Head of caudate nucleus (tissue), 42 donors: ENCODE measurements at places on chromosomes 16 and 17.

DNA sequence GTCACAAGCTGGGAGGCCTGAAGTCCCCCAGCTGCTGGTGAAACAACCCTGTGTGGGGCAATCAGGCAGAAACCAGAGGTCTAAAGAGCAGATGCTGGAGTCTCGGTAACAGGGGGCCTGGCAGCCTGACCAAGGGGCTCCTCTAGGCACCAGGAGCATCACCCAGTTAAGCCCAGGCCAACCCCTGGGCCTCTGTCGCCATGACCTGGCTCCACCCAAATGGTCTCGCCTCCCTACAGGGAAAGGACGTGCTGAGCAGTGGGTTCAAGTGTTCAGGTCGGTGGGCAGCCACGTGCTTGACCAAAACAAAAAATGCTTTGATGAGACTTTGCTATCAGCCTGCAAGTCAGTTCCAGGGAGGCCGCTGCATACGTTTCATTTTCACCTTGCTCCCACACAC lies 240.3 kb downstream of the ZNF423 start:
- no peak for DNase-seq

DNA sequence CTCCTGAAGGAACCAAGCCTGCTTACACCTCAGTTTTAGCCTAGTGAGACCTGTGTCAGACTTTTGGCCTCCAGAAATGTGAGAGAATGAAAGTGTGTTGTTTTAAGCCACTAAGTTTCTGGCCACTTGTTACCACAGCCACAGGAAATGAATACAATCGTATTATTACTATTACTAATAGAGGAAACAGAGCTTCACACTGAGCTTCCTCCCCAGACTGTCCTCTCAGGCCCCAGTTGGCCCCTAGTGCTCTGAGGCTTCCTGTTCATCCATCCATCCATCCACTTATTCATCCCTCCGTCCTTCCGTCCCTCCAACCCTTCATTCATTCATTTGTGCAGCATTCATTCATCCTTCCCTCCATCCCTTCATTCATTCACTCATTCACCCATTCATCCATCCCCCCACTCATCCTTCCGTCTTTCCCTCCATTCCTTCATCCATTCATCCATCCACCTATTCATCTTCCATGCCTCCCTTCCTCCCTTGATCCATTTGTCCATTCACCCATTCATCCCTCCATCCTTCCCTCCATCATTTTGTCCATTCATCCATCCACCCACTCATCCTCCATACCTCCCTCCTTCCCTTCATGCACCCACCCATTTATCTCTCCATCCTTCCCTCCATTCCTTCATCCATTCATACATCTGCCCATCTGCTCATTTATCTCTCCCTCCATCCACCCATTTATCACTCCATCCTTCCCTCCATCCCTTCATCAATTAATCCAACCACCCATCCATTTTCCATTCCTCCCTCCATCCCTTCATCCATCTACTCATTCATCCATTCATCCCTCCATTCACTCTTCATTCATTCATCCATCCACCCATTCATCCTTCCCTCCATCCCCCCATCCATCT lies 95.0 kb downstream of the FOXL1 start:
- DNase-seq = no peak

GRCh38 chr17:75814900-75815373 lies 29.3 kb downstream of the UNC13D start:
- no peak for DNase-seq

- DNase-seq = no peak
Observed at GRCh38 chr17:72361892-72362291, 241.1 kb downstream of the SOX9 start.

- no peak for DNase-seq
Observed at GRCh38 chr17:1120596-1121441, 59.0 kb downstream of the ABR start.

DNA sequence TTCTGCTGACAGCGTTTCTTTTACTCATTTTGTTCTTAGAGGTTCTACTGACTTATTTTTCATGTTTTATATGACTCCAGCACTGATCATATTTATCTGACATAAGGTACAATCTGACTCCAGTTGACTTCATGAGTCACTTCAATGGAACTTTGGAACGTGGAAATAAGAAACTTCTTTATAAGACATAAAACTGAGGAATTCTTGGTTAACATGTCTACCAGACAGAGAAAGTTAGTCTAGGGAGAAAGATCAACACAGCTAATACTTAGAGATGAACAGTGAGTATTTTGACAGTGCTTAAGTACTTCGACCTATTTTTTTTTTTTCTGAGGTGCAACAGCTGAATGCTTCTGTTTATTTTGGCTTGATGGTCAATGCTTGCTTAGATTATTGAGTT lies 679.5 kb downstream of the KCNJ2 start:
- no peak for DNase-seq

GRCh38 chr17:61600621-61601020 lies 9.6 kb upstream of the NACA2 start:
- DNase-seq = no peak

GRCh38 chr16:85235991-85236817 lies 123.9 kb upstream of the CIBAR2 start:
- DNase-seq = no peak

DNA sequence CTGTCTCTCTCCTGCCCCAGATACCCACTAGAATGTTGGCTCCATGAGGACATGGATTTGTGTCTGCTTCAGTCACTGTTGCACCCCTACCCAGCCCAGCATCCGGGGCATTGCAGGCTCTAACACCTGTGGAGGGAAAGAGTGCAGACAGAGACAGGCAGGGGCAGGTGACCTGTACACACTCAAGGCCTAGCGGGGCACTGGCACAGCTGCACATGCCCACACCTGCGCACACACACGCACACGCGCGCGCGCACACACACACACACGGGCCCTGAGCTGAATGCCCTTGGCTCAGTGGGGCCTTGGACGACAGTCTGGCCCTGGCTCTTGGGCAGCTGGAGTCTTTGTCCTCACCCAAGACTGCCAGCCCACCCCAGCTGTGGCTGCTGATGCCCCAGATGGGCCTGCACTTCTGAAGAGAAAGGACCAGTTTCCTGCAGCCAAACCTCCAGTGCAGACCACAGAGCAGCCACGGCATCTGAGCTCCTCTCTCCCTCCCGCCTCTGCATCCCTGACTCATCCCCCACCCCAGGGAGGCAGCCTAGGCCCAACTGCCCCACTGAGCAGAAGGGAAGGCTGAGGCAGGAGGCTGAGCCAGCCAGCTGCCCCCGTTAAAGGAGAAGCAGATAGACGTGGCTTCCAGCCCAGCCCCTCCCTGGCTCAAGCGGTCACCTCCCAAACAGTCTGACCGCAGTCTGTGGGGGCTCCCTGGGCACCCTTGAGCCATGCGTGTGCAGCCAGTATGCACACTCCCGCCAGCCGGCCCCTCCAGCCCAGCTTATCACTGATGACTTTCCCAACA lies 12.3 kb upstream of the RAI1 start:
- DNase-seq = no peak

DNA sequence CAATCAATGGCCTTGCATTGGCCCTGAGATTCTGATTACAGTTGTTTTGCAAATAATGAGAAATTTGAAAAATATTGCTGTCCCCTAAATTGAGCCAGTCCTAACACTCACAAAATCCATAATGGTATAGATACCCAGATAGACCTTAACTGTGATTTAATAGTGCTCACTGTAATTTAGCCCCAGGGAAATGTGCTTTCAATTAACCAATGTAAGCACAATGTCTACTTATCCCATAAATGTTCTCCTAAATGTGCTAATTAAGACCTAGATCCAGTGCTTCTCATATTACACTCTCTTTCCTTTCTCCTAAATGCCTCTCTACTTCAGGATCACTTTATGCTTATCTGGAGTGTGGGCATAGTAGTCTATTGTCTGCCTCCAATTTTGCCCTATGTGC lies 417.8 kb upstream of the CCL2 start:
- no peak for DNase-seq

DNA sequence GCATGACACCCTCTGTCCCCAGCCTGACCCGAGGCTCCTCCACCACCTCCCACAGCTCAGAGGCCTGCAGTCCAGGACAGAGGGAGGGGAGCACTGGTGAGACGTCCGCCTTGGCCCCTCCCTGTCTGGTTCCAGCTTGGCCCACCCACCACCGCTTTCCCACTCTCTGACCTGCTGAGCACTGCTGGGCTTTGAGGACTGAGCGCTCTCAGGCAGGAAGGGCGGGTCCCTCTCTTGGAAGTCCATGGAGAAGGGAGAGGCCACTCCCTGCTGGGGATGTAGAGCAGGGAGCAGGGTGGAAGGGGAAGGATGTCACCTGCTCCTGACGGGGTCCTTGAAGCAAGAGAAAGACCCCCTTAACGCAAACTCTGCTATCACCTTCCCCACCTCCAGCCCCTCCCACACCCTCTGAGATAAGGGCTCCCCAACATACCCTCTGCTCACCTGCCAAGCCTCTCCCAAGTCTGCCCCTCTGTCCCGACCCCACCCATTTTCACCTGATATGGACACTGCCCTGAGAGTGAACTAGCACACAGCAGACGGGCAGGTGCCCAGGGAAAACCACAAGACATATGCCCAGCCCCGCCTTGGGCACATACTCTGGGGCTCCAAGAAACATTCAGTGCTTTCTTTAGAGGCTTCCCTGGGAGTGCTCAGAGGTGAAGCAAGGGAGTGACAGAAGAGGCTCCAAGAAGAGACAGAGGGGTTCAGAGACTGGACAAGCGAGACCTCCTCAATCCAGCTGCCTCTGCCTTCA lies 1.4 kb downstream of the OSBPL7 start:
- no peak for DNase-seq

DNA sequence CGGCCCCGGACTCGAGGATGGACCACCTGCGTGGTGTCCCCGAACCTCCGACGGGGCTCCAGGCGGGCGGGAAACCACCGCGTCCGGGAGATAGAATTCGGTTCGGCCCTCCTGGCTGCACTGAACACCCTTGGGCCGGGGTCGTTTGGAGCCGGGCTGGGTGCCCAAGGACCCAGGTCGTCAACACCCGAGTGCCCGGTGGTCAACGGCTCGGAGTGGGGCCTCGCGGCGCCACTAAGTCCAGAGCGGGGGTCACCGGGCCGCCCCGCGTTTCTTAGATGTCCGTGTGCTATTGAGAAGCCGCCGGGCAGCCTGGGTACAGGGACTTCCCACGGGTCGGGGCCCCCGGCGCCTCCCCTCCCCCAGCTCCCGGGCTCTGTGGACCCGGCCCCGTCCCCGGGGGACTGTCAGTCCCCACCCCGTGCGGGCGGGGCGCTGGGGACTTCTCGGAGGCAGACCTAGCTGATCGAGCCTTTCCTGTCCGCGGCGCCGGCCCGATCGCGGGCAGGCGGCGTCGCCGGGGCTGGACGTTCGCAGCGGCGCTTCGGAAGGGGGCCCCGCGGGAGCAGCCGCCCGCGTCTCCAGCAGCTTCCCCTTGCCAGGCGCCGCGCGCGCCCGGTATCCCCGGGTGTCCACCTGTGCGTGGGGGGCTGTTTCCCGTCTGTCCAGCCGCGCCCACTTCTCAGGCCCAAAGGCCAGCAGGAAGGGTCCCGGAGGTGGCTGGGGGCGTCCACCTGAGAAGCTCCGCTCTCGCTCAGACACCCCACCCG lies 655 bp upstream of the NPTX1 start:
- no peak for DNase-seq

- no peak for DNase-seq
Observed at GRCh38 chr17:41301916-41302901, at the start of gene KRTAP29-1. KRTAP29-1 (minus strand) TSS chr17:41302851; CDS start chr17:41302851, 0 bp downstream.

DNA sequence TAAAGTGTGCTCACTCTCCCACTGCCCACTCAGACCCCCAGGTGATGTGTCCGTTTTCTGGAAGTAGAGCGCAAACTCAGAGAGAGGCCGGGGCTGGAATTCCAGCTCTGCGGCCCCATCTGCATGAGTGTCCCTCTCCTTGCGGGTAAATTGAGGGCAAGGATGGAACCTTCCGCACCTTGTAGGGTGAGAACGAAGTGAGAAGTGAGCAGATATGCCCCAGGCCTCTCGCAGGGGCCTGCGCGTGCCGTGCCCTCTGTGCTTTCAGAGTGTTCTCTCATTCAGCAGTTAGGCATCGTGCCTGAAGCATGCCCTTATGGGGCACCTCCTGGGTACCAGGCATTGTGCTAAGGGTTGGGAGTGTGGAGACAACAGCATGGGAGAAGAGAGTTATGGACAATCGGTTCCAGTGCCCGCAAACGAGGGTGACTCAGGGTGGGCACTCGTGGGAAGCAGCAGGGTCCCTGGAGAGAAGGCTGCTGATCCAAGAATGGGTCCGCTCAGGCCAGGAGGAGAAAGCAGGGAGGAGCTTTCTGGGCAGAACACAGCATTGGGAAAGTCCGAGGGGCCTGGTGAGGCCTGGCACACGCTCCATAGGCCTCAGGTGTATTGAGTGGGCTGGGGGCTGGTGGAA lies 23.8 kb downstream of the CMIP start:
- DNase-seq = no peak

DNA sequence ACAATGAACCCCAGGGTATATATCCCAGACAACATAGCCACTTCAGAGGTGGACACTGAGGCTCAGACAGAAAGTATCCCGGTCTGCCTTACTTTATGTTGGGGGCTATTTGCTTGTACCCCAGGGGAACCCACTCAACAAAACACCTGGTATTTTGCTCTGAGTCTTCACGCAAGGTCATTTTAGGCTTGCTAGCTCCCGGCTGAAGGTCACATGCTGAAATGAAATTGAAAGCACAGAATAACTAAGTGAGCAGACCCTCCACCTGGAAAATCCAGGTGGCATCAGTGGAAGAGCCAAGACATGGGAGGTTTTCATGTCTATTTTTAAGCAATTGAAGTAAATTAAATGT lies 4.1 kb upstream of the KDM8 start:
- no peak for DNase-seq

DNA sequence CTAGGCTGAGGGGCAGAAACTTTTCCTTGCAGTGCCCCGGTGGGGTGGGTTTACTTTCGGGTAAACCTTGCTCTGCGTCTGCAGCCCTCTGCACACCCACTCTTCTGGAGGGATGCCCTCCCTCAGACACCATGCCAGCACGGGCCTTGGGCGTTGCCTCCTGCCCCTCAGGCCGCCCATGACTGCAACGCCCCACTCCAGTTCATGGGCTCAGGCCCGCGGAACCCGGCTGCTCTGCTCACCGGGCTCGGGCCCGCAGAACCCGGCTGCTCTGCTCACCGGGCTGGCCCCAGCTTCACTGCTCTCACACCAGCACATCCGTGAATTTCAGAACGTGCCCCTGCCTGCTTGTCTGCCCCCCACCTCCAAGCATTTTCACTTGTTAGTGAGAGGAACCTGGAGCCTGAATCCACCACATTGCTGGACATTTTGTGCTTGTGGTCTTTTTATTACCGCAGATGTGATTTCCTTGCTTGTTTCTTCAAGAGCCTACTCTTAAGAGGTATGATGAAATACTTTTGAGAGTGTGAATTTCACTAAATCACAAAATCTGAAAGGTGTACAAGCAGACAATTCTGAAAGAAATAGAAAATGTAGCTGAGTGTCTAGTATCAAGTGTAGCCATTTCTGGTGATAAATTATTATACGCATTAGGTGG lies 130.9 kb downstream of the RPTOR start:
- DNase-seq = no peak

DNA sequence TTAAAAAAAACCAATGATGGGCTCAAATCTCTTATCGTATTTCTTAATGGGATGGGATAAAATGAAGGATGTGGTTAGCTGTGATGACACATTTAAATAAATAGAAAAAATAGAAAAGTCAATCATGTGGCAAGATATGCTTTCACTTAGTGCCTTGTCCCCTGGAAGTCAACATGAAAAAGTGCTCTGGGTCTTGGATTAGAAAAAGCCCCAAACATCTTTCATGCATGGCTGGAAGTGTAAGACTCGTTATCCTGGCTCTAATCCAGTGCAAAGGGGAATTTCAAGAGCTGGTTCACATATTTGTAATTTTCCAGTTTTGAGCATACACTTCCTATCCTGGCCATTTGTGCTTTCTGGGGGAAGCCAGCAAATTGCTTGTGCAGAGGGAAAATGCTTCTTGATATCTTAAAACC lies 160.9 kb downstream of the MAP2K6 start:
- no peak for DNase-seq
